ENCODE measurements at places on chromosomes 2 and 18.

- DNase-seq, result no peak
These were observed 252.0 kb upstream of the SP5 start for GRCh38 chr2:170463206-170463537.

- DNase-seq, result no peak
These were observed 41.1 kb downstream of the ID2 start for GRCh38 chr2:8722986-8723385.

DNA sequence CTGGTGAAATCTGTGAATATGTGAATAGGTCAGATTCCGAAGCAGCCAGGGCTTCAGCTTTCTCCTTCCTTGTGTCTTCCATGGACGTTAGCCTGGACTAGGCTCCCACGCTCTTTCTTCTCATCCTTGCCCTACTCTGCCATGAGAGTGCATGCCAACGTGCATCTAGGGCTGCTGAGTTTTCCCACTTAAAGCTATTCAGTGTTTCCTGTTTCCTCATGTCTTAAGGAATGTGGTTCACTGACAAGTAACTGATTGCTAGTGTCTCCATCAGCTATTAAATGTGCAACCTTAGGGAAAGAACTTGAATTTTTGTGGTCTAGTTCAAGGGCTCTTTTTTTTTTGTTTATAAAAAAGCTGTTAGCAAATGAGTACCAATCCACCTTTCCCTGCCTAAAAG lies 642.3 kb upstream of the LINC00305 start:
- DNase-seq, result no peak

- no peak for DNase-seq
These were observed 737.6 kb downstream of the LRP1B start for GRCh38 chr2:141393214-141393545.

GRCh38 chr2:42458396-42458795 lies 35.4 kb downstream of the KCNG3 start:
- DNase-seq, result no peak

- DNase-seq, result no peak
These were observed 11.7 kb upstream of the KIF1A start for GRCh38 chr2:240831594-240832204.

- DNase-seq, result no peak
These were observed 74.2 kb downstream of the CD8B2 start for GRCh38 chr2:106561356-106561755.

DNA sequence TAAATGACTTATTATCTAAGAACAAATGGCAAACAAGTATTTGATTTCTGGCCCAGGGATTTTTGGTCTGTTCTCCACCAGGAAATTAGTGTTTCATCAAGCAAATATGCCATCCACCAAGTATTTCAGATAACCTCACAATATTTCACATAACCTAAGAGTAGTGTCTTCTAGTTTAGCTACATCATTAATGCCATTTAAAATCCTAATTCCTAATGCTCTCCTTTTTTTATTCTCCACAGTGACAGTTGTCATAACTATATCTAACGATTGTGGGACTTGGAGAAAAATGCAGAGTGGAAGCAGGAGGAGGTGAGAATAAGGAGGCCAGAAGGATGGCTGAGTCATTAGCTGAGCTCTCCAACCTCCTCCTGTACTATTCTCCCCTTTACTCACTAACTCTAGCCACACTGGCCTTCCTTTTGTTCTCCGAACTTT lies 58.5 kb upstream of the CTLA4 start:
- DNase-seq, result no peak

DNA sequence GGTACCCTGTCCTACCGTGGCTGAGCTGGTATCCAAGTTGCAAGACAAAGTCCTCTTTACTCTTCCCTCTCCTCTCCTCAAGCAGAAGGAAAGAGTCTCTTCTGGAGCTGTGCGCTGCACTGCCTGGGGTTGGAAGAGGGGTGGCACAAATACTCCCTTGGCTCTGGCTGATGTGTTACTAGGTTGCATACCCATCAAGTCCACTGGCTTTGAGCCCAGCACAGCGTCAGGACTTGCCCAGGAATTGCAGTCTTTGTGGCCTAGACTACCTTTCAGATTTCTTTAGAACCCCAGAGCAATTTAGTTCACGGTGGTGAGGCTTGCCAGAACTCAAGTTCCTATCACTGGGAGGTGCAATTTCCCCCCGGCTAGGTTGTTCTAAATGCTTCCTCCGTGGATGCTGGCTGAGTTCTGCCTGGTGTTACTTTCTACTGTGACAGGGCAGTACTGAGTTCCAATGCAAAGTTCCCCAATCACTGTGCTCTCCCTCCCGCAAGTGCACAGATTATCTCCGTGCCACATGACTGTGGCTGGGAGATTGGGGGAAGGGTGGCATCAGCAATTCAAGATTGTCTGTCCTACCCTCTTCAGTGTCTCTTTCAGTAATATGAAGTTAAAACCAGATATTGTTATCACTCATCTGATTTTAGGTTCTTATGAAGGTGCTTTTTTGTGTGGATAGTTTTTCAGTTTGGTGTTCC lies 13.4 kb downstream of the MYO3B start:
- DNase-seq, result no peak

- DNase-seq, result no peak
These were observed 7.7 kb downstream of the TSHZ1 start for GRCh38 chr18:75218065-75218923.

GRCh38 chr2:238138331-238139195 lies at the start of gene KLHL30:
Gene KLHL30, plus strand, starts transcription at chr2:238138668. Its CDS starts 2,087 bp downstream, at chr2:238140755.
- DNase-seq, result no peak

DNA sequence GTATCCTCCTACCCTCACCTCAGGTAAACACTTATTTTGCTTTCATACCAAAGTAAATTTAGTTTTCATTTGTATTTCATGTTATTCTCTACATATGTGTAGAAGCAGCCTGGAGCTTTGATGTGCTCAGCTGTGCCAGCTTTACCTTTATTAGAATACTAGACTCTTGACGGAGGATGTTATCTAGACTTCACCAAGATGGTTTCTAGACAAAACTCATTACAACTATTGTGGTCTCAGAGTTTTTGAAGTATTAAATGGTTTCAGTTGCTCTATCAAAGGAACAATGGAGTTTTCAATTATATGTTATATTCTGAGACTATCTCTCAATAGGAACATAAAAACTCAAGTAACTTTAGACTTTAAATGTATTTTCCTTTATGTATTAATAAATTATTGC lies 5.0 kb upstream of the IL18RAP start:
- DNase-seq, result no peak

DNA sequence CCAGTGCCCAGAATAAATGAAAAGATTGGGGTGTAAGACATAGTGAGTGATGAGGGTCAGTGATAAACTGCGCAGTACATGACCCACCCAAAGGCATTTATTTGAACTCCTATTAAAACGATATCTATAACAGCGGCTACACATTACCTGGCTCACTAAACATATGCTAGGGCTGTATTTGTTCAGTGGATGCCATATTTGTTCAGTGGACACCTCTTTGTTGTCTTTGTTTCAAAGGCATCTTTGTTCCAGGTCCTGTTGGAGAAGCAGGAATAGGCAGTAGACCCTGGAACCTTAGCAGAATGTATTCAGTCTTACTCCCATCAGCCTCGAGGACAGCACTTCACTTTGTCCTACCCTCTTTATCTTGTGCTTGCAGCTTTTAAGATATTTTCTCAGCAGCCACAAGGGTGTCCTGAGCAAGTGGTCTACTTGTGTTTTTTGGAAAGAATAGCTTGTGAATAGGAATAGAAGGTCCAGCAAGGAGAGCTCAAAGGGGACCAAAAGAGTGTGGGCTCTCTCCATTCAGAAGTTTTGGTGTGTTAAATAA lies 650.8 kb upstream of the FANCL start:
- DNase-seq, result no peak

- no peak for DNase-seq
These were observed 14.1 kb downstream of the EMX1 start for GRCh38 chr2:72931280-72931910.

GRCh38 chr2:43013821-43014345 lies 212.5 kb downstream of the ZFP36L2 start:
- DNase-seq, result no peak

DNA sequence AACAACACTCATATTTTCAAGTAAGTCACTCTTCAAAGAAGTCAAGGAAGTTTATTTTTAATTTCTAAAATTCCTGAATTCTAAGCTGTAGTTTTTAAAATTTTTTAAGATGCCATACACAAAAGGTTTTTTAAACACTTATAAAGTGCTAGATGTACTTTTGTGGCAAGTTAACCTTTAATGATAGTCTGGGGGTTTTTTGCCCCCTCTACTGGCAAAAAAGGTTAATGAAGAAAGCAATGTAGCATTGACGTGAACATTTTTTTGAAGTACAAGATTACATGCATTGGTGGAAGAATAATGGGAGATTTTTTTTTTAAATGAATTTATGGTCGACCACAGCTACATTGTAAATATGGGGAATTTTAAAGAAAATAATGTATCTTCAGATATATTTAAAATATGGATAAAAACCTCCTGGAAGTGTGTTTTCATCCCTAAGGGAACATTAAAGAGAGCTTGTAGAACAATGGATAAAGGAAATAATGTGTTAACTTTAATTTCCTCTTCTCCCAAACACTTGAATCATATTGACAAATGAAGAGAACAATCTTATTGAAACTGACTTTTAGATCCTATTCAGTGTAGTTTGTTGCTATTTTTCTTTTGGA lies 12.6 kb downstream of the ITPRID2 start:
- DNase-seq, result no peak

GRCh38 chr2:10378189-10378588 lies 69.9 kb downstream of the ODC1 start:
- no peak for DNase-seq

DNA sequence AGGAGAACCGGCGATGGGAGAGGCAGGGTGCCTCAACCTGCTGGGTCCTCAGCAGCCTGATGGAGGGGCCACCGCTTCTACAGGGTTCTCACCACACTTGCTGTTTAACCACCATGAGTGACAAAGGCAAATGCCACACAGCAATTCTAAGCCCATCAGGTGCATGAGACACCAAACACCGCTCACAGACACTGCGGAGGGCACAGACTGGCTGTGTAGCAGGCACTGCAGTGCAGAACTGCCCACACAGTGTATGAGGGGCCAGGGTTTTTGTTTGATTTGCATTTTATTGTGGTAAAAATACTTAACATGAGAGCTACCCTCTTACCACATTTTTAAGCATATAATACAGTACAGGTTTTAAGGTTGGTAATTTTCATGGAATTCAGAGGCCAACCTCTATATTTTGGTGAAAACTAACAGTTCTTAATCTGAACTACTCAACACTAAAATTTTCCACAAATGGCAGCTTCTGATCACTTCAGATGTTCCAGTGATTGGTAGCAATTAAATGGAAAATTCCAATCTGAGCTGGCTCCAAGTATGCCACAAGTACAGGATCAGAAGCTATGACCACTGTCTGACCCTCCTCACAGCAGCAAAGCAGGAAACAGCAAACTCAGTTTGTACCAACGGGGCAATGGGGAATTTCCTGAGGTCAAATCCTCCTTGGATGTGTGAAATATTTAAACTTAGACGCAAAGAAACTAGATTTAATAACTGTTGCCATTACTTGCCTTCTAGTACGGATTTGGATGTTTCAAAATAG lies 67.7 kb downstream of the FAM210A start:
- no peak for DNase-seq

GRCh38 chr2:73359915-73360697 lies 25.5 kb upstream of the ALMS1 start:
- DNase-seq, result no peak

DNA sequence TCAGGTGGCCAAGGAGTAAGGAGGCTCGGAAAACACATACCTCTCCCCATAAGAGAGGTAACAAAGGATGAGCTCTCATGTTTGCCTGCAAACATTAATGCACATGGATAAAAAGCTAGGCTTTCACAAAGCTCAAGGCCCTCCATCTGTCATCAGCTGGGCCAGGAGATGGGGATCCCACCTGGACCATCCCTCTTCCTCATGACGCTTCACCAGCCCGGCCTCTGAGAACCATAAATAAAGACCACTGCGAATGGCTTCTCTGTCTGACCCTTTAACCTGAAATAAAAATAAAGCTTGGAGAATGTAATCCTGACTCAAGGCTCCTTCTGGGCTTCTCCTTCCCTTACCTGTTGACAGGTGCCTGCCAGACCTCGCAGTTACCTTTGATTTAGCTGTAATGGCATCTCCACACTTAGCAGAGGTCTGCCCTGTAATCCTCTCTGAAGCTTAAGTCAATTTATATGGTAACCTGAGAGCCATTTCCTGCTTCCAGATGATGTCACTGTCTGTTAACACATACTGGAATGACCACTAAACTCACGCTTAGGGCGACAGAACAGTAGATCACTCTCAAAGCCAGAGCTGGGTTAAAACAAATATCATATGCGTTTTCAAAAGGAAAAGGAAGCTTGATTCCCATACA lies 29.3 kb upstream of the FOXI3 start:
- no peak for DNase-seq

DNA sequence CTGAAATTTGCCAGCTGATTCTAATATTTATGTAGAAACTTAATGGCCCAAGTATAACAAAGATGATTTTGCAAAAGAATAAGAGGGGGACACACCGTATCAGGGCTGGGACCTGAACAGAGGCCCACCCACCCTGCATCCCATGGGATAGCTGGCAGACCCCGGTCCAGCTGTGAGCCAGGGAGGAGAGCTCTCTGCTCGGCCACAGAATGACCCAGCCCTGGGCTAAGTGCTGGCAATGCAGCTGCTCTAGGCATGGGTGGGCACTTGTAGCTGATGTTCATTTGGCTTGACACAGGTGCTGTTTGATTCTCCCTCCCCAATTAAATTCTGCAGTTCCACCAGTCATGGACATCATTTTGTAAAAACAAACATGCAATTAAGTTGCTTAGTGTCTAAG lies 522.8 kb upstream of the RAB6C start:
- no peak for DNase-seq

DNA sequence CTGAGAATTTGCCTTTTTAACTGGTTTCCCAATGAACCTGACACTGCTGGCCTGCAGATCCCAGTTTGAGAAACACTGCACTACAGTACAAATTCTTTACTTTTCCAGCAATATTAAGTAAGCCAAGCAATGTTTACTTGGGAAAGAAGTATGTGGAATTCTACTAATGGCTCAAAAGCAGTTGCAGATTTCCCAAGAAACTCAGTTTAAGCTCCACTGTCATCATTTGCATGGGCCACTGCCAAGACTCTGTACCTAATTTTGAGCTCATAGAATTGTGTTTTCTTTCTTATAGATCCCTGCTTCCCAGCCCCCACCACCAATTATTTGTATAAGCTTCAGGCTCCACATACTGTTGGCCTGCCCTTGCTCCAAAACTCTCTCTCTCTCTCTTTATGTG lies 676.1 kb downstream of the RNF144A start:
- no peak for DNase-seq

GRCh38 chr2:5479265-5479928 lies 212.8 kb upstream of the SOX11 start:
- no peak for DNase-seq

GRCh38 chr2:56348392-56349210 lies 164.8 kb downstream of the CCDC85A start:
- DNase-seq, result no peak

DNA sequence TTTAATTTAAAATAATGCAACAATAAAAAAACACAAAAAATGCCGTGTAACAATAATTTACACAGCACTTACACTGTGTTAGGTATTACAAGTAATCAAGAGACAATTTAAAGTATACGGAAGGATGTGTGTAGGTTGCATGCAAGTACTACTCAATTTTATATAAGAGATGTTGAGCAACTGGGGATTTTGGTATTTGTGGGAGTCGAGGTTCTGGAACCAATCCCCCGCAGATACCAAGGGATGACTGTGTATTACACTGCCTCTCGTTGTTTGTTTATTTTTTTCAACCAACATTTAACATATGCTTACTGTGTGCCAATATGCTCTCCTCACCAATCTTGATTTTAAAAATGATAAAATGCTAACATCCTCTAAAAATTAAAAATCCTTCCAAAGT lies 24.8 kb downstream of the MAP3K2 start:
- no peak for DNase-seq

GRCh38 chr2:138787053-138787666 lies 7.0 kb upstream of the NXPH2 start:
- no peak for DNase-seq

- DNase-seq, result no peak
These were observed 95.9 kb downstream of the KCNJ3 start for GRCh38 chr2:154794406-154794805.
